ENCODE measurements at places on chromosomes 12 and 14.
A peak's percentile ranks its signal among the peaks of the same experiment; 100 is the strongest.

DNA sequence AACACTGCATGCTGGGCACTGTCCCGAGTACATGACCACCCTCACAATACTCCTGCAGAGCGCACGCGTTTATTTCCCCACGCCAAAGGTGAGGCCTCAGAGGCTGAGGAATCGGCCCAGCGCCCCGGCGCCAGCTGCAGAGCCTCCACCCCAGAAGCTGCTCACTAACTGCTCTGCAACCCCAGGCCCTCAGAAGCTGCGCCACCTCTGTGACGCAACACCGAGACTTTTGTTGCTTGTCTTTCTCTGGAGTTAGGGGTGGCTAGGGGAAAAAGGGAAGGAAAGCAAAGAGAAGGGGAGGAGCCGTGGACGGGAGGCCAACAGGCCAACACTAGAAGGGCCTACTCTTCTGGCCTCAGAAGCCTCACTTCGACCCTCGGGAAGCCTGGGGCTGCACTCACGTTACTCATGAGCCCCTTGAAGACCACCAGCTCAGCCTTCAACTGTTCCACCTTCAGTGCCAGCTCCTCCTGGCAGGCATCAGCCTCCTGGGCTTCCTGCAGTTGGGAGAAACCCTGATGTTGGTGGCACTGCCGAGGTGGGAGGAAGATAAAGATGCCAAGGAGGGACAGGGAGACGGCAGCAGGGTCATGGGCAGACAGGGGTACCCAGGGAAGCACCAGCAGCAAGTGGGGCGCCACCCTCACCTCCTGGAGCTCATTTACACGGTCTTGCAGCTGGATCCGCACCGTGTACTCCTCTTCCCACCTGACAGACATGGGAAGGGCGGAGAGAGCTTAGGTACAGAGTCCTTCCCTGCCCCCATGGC lies 5.4 kb downstream of the IFFO1 start:
- no peak for DNase-seq

DNA sequence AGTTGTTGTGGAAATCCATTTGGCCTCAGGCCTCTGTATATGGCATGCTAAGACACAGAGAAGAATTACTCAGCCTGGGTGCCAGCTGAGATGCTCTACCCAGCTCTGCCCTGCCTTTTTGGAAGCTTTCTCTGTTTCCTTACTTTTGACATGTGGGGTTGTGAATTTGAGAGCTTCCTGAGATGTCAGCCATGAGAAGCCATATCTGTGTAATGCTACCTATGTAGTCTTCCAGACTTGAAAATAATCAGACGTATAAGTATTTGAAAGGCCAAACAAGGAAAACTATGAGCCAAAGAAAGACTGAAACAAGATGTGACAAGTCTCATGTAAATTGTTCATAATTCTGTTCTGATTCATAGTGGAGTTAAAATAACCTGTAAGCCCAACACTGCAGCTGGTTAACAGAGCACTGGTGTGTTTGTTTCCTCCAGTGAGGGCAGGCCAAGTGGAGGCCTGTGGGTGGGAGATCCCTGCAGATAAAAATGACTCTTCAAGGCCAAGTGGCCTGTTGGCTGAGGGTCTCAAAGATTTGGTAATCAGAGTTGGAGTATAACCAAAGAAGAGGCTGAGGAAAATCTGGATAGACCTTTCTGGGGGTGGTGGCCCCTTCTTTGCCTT lies 94.0 kb downstream of the TMX1 start:
- no peak for DNase-seq

- no peak for DNase-seq
These were observed 307.8 kb downstream of the NOVA1 start for GRCh38 chr14:26289891-26290486.

- DNase-seq: no peak
These were observed 676 bp downstream of the MRPL42 start for GRCh38 chr12:93468008-93468371.

- no peak for DNase-seq
These were observed 131.8 kb upstream of the EEA1 start for GRCh38 chr12:93060666-93061472.

GRCh38 chr14:104335611-104336010 lies 197.2 kb downstream of the KIF26A start:
- DNase-seq: no peak

DNA sequence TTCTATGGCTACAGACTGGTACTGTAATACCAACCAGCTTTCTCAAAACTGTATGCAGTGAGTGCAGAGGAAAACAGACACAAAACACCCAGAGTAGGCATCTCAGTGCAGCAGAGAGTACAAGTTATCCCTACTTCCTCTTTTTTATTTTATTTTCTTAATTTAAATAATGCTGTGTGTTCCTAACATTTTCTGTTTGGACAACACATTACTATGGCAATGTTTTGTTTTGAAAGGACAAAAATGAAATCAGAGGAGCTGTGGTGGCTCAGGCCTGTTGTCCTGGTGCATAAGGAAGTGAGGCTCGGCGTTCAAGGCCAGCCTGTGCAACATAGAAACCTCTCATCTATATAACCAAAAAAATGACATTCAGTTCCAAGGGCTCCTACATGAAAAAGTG lies 33.7 kb upstream of the SELPLG start:
- no peak for DNase-seq

DNA sequence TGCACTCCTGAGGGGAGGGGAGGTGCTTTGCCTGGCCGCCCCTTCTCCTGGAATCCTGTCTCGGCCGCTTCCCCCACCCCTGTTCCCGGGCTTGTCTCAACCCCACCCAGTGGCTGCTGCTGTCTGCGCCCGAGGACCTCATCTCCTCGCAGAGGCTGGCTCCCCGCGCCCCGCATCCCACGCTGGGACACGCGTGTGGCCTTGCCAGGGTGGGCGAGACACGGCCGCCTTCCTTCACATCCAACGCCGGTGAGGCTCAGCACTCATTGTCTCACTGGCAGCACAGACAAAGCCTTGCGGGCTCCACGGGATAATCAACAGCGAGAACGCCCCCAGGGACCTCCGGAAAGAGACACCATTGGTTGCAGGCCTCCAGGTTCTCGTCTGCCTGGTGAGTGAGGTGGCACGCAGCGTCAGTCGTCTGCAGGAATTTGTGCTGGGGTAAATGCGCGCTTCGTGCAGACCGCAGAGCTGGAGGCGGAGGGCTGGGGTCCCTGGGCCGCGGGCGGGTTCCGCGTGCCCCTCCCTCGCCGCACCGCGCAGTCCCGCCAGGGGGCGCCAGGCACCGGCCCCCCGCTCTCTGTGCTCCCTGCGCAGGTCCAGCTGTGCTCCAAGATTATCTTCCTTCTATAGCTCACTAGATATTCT lies 26.8 kb downstream of the CCDC177 start:
- DNase-seq: peak; percentile 22

Measured in activated naive CD4-positive, alpha-beta T cell treated with Interleukin-2 at 50 U/mL for 16 hours (primary cell).